CD4-positive, alpha-beta T cell (primary cell): ENCODE measurements at places on chromosomes 11 and 22.

GRCh38 chr11:131190446-131190845 lies 180.0 kb upstream of the NTM start:
- no peaks in the 10 kb centered on the region for H3K36me3 ChIP-seq
- no peak overlapping the region for H3K27ac ChIP-seq
- H3K4me3 ChIP-seq, result no peak overlapping the region

GRCh38 chr22:22881116-22882000 lies 6.3 kb upstream of the IGLL5 start:
- no peak for DNase-seq
- H3K4me1 ChIP-seq, result peaks cover 8% of the 10 kb centered on the region
- H3K4me3 ChIP-seq, result no peak overlapping the region
- no peaks in the 10 kb centered on the region for H3K27me3 ChIP-seq

GRCh38 chr11:130469181-130469580 lies 20.7 kb downstream of the ADAMTS15 start:
- H3K4me3 ChIP-seq, result no peak overlapping the region
- no peaks in the 10 kb centered on the region for H3K27me3 ChIP-seq
- DNase-seq, result no peak
- H3K4me1 ChIP-seq, result no peaks in the 10 kb centered on the region
- no peaks in the 10 kb centered on the region for H3K36me3 ChIP-seq

GRCh38 chr11:7143908-7144307 lies 55.1 kb downstream of the RBMXL2 start:
- DNase-seq, result no peak
- H3K27ac ChIP-seq, result no peak overlapping the region
- no peaks in the 10 kb centered on the region for H3K36me3 ChIP-seq
- H3K4me1 ChIP-seq, result no peaks in the 10 kb centered on the region
- H3K27me3 ChIP-seq, result no peaks in the 10 kb centered on the region

DNA sequence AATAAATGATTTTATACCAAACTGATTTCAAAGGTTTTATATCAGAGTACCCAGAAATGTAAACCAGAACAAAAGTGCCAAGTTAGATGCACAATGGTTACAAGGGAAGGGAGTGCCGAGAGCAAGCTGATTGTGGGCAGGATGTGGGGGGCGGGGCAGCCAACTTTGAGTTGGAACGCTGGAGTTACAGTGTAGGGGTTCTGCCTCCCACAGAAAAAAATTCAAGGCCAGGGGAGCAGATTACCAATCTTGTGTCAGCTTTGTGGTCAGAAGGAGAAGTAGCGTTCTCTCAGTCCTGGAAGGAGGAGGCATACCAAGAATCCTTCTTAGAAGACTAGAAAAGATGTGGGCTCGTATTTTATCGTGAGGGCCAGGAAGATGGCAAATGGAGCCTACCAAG lies 15.9 kb upstream of the POU2AF2 start:
- no peak overlapping the region for H3K27ac ChIP-seq
- no peaks in the 10 kb centered on the region for H3K27me3 ChIP-seq
- DNase-seq, result no peak
- H3K4me3 ChIP-seq, result no peak overlapping the region
- H3K4me1 ChIP-seq, result peaks cover 18% of the 10 kb centered on the region

DNA sequence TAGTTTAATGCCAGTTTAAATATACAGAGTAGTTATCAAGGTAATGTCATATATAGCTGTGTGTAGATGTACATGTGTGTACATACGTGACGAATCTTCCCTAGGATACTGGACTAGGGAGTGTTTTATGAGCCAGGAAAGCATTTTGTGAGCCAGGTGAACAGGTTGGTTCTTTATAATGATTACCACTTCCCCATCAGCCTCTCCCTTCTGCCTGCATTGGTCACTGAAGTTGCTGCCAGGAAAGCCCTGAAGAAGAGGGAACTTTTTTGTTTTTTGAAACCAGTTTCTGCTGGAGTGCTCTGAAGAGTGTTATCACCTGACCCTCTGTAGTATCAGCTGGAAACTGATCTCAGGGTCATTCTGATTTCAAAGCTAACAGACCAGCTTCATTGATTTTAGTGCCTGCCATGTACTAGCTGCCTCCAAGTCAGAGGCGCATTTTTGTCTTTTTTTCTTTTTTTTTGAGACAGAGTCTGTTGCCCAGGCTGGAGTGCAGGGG lies 14.2 kb upstream of the ST14 start:
- peaks cover 18% of the 10 kb centered on the region for H3K36me3 ChIP-seq
- peaks cover 16% of the 10 kb centered on the region for H3K4me1 ChIP-seq
- H3K4me3 ChIP-seq, result no peak overlapping the region
- no peaks in the 10 kb centered on the region for H3K27me3 ChIP-seq
- DNase-seq, result no peak
- H3K27ac ChIP-seq, result no peak overlapping the region

DNA sequence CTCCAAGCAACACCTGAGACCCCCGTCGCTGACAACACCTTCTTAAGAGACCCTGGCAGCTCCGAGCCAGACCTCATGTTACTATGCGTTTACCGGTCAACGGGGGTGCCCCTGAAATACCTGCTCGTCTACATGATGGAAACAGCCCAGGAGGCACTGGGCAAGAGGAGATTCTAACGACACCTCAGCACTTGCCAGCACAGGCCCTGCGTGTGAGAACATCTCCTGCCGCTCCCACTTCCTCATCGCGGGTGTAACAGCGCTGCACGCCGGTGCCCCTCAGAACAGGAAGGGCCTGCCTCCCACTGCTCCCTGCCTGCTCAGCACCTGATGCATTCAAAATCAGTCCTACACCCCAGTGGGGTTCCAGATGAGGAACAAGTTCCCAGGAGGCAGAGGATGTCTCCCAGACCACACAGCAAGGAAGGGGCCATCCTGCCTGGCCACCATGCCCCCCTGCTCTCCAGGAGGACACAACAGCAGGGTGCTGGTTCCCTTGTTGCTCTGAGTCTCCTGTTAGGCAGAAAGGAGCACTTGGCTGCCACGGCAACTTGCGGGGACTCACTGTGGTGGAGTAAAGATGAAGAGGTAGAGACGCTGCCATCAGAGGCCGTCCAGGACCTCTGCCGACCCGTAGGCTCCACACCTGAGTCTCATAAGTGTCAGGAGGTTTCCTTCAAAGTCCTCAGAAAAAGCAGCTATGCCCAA lies 2.1 kb downstream of the TOLLIP start:
- no peaks in the 10 kb centered on the region for H3K27me3 ChIP-seq
- H3K36me3 ChIP-seq, result peaks cover 11% of the 10 kb centered on the region
- H3K4me1 ChIP-seq, result peaks cover 63% of the 10 kb centered on the region
- H3K27ac ChIP-seq, result no peak overlapping the region
- peak; percentile 62 for DNase-seq

- peaks cover 59% of the 10 kb centered on the region for H3K4me1 ChIP-seq
- DNase-seq, result no peak
- H3K27me3 ChIP-seq, result no peaks in the 10 kb centered on the region
- no peak overlapping the region for H3K4me3 ChIP-seq
- H3K36me3 ChIP-seq, result peaks cover 27% of the 10 kb centered on the region
These were observed 1.4 kb upstream of the PITPNM1 start for GRCh38 chr11:67506426-67507051.

- H3K36me3 ChIP-seq, result no peaks in the 10 kb centered on the region
- H3K27ac ChIP-seq, result no peak overlapping the region
- no peak overlapping the region for H3K4me3 ChIP-seq
- no peak for DNase-seq
- no peaks in the 10 kb centered on the region for H3K4me1 ChIP-seq
These were observed 47.4 kb downstream of the SYT13 start for GRCh38 chr11:45238724-45239123.

DNA sequence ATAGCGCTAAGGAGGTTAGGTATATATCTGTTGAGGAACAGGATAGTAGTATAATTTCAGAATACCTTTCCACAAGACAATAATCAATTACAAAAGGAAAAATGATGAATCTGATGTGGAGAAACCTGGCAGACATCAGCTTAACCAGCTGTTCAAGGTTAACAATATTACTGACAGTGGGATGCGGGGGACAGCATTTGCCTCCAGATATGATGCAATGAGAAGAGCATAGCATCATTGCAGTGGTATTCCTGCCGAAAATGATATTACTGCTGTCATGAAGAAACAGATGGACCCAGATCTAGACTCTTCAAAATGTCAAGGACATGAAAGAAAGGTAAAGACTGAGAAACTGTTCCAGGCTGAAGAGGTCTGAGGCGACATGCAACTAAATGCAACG lies 49.7 kb downstream of the RBFOX2 start:
- no peaks in the 10 kb centered on the region for H3K4me1 ChIP-seq
- peaks cover under 1% of the 10 kb centered on the region for H3K27me3 ChIP-seq
- H3K27ac ChIP-seq, result no peak overlapping the region
- no peak overlapping the region for H3K4me3 ChIP-seq
- no peaks in the 10 kb centered on the region for H3K36me3 ChIP-seq
- no peak for DNase-seq

- no peak for DNase-seq
- no peak overlapping the region for H3K4me3 ChIP-seq
- H3K36me3 ChIP-seq, result no peaks in the 10 kb centered on the region
- no peaks in the 10 kb centered on the region for H3K4me1 ChIP-seq
- H3K27me3 ChIP-seq, result no peaks in the 10 kb centered on the region
These were observed 41.8 kb upstream of the DEUP1 start for GRCh38 chr11:93288767-93289166.

GRCh38 chr11:104051778-104052177 lies 15.3 kb downstream of the DDI1 start:
- H3K4me3 ChIP-seq, result no peak overlapping the region
- no peaks in the 10 kb centered on the region for H3K4me1 ChIP-seq

GRCh38 chr11:79060081-79060953 lies 380.5 kb downstream of the TENM4 start:
- H3K27ac ChIP-seq, result no peak overlapping the region
- H3K4me3 ChIP-seq, result no peak overlapping the region
- no peaks in the 10 kb centered on the region for H3K36me3 ChIP-seq
- no peaks in the 10 kb centered on the region for H3K27me3 ChIP-seq
- H3K4me1 ChIP-seq, result no peaks in the 10 kb centered on the region

- H3K36me3 ChIP-seq, result no peaks in the 10 kb centered on the region
- H3K27ac ChIP-seq, result no peak overlapping the region
- no peak for DNase-seq
- H3K27me3 ChIP-seq, result no peaks in the 10 kb centered on the region
These were observed 127.1 kb downstream of the EHF start for GRCh38 chr11:34748036-34748435.

- H3K27ac ChIP-seq, result no peak overlapping the region
- H3K4me3 ChIP-seq, result no peak overlapping the region
- H3K36me3 ChIP-seq, result no peaks in the 10 kb centered on the region
- no peaks in the 10 kb centered on the region for H3K4me1 ChIP-seq
These were observed 104.3 kb downstream of the GAB2 start for GRCh38 chr11:78313181-78313795.

GRCh38 chr11:62498492-62499286 lies 47.9 kb downstream of the AHNAK start:
- H3K36me3 ChIP-seq, result no peaks in the 10 kb centered on the region
- no peak overlapping the region for H3K4me3 ChIP-seq
- no peak for DNase-seq
- no peak overlapping the region for H3K27ac ChIP-seq
- no peaks in the 10 kb centered on the region for H3K27me3 ChIP-seq
